Inflammatory macrophage treated with lipopolysaccharide for 1 hour (primary cell): ENCODE measurements at places on chromosomes 12 and 14.

DNA sequence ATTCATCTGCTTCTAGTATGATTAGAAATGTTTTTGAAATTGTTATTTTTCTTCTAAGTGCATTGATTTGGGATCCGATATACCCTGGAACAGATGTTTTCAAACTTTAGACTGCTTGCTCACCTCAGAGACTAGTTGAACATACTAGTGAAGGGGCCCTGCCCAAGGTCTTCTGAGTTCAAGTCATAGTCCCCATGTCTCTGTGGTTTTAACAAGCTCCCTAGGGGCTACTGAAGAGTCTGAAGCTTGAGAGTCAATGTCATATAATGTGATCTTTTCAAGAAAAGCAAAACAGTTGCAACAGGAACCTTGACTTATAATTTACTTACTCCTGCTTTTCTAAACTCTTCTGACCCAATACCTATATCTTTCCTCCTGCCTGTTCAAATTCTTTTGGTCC lies 7.5 kb upstream of the UBE2N start:
- DNase-seq, result no peak

DNA sequence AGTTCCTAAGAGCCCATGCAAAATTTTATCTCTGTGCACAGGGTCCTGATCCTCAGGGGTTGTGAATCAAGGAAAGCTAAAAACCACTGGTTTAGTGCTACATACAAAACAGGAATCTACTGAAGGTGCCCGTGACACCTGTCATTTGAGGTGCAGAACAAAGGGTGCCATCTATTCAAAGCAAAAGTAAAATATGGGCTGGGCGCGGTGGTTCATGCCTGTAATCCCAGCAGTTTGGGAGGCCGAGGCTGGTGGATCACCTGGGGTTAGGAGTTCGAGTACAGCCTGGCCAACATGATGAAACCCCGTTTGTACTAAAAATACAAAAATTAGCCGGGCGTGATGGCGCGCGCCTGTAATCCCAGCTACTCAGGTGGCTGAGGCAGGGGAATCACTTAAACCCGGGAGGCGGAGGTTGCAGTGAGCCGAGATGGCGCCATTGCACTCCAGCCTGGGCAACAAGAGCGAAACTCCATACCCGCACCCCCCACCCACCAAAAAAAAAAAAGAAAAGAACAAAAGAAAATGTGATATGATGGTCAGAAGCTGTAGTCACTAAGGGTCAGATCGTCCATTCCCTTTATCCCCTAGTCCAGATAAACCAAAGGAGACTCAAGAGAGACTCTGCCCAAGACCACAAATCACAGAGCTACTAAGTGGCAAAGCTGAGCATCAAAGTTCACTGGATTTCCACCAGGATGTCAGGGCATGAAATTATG lies 3.4 kb downstream of the PPTC7 start:
- no peak for DNase-seq

DNA sequence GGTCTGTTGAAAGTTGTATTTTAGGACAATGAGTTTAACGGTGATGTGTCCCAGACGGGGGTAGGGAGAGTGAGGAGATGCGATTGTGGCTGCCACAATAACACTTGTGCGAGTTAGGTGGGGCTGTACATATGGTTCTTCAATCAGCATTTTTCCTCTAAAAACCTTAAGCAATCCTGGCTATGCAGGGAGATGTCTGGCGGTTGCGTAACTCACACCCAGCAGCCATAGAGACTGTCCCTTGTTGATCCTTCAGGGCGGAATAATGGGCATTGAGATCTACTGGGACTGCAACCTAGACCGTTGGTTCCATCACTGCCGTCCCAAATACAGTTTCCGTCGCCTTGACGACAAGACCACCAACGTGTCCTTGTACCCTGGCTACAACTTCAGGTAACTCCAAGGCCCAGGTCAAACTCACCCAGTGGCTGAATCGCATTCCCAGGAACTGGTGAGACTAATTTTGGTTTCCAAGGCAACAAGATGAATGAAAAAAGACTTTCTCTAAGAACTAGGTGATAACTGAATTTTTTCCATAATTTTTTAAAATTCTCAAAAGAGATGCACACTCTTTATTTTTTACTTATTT lies 34.6 kb downstream of the P2RX7 start:
- peak; percentile 42 for DNase-seq

DNA sequence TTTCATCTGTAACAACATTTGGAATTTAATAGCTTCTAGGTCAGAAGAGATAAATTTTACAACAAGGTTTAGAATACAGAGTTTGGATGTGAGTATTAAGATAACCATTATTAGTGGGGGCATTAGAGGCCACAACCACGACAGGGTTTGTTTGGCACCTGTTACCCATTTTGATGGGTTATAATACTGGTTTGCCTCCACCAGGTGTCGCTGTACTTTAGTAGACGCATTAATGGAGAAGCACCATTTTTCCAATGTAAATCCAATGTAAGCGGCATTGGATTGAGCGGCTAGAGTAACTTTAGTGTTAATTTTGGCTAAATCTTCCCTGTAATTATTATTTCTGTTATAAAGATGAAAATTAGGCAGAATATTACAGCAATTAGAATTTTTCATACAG lies 136.2 kb downstream of the SLCO1B3 start:
- peak; percentile 13 for DNase-seq

GRCh38 chr12:8676651-8677050 lies 14.0 kb upstream of the MFAP5 start:
- DNase-seq, result no peak
